ENCODE measurements at places on chromosomes 2 and 18.

- DNase-seq = no peak
Observed at GRCh38 chr18:79733135-79733701, 53.6 kb downstream of the CTDP1 start.

GRCh38 chr2:45640576-45640975, 10.9 kb upstream of the PRKCE start:
- DNase-seq = no peak

GRCh38 chr18:24930478-24930877, 421.5 kb downstream of the ZNF521 start:
- no peak for DNase-seq

DNA sequence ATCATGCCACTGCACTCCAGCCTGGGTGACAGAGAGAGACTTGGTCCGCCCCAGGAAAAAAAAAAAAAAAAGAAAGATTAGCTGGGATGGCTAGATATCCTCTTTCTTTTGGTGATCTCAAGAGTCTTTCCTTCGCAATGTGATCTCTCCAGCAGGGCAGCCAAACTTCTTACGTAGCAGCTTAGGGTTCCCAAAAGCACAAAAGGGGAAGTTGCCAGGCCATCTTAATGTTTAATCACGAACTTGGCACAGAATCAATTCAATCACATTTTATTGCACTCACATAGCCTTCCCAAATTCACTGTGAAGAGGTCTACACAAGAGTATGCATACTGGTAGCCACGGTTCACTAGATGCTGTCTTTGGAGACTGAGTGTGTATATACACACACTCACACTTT, 53.1 kb downstream of the VIL1 start:
- no peak for DNase-seq

Measured in mesothelial cell of epicardium (in vitro differentiated cells).